Activated CD8-positive, alpha-beta memory T cell treated with anti-CD3 and anti-CD28 coated beads, Interleukin-2, amount 50 U/mL, for 48 hours (primary cell): ENCODE measurements at places on chromosomes 1 and 21.

- no peak for DNase-seq
Observed at GRCh38 chr1:225933072-225933471, 7.9 kb downstream of the LEFTY2 start.

DNA sequence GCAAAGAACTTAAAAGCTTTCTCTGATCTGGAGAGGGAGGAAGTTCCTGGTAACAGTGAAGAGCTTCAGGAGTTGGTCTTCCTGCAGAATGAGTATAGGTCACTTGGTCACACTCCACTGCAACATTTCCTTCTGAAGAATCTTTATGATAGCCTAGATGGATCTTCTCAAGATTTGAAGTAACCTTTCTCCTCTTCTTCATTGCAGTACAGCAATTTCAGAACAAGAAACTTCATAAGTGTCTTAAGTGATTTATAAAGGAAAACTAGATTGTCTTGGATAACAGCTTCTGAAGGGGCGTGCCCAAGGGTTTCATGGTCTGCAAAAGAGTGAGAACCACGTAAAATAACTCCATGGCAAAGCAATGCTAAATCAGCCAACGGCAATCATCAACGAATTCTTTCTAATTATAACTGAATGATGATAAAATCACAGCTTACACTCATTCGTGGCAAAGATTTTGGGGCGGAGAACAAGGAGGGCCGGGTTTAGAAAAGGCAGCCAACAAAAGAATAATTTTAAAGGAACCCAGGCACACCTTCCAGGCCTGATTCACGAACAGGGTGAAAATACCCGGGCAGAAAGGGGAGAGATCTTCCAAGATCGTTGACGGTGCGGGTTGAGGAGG lies 53.9 kb upstream of the ASPM start:
- DNase-seq = no peak

- DNase-seq = no peak
Observed at GRCh38 chr1:42830631-42831030, 13.4 kb upstream of the SVBP start.

DNA sequence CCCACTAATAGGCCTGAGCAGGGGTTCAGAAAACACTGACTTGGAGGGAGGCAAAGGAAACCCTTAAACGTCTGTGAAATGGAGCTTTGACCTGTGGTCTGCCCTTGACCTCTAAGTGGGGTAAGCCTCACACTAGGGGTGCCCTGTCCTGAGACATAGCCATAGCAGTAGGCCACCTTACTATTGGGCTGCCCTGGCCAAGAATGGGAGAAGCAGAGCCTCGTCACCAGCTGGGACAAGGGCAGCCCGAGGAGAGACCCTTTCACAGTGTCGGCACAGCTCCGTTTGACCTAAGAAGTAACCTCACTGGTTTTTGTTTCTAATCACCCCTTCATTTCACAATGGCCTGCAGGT lies 26.4 kb upstream of the IFNAR2 start:
- DNase-seq = no peak

DNA sequence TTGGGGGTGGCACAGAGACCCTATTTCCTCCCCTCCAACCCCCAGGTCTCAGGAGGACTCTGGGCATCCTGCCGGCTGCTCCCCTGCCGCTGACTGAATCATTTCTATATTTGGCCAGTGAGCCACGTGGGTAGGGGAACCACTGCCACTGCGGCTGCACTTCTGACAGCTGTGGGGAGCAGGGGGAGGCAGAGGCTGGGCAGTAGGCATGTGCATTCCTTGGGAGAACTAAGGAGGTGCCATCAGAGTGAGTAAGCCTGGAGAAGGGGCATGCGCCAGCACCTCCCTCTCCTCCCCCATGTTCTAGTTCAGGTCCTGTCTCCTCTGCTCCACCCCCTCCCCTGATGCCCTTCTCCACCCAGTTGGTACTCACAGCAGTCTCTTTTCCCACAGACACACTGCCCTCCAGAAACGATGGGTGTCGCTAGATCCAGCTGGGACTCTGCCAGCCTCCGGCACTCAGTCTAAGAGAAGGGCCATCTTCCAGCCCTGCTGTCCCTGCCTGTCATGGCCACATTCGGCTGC lies 12.0 kb downstream of the PPFIA4 start:
- DNase-seq = no peak

GRCh38 chr1:94636624-94637023 lies 95.1 kb upstream of the F3 start:
- DNase-seq = no peak

GRCh38 chr1:51526248-51526647 lies 7.2 kb upstream of the EPS15 start:
- DNase-seq = no peak

DNA sequence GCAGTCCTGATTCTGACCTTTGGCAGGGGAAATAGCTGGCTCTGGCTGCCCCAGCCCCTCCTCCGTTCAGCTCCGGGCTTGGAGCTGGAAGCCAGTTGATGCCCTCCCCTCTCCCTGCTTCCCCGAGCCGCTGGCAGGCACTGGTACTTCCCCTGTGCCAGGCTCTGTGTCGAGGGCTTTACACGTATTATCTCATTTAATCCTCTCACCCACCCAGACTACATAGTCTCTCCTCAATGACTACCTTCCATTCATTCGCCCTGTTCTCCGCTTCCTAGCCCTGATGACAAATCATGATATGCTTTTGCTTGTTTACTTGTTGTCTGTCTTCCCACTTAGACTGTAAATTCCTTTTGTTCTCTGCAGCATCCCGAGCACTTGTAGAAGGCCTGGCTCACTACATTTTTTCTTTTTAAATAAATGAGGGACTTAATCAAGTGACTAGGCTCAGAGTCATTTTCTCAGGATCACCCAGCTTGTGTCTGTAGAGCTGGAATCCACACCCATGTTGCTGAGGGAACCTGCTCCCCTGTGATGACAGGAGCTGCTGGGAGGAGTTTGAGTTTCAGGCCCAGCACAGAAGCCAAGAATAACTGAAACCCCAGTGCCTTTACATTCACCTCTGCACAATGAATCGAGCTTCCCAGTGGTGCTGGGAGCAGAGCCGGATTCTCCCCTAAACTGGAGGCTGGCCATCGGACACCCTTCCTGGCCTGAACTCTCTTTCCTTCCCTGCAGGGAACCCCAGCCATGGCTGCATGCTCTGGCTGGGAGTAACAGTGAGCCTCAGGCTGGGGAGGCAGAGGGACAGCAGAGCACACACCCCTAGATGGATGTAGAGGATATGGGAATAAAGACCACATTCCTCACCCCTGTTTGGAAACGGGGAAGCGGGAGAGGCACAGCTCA lies 58.3 kb downstream of the UBIAD1 start:
- DNase-seq = no peak

GRCh38 chr1:39859859-39860812 lies 23.2 kb downstream of the TRIT1 start:
- no peak for DNase-seq

- no peak for DNase-seq
Observed at GRCh38 chr1:93827633-93828366, 51.2 kb downstream of the DNTTIP2 start.

- DNase-seq = no peak
Observed at GRCh38 chr21:35395728-35396127, 346.6 kb upstream of the RUNX1 start.

DNA sequence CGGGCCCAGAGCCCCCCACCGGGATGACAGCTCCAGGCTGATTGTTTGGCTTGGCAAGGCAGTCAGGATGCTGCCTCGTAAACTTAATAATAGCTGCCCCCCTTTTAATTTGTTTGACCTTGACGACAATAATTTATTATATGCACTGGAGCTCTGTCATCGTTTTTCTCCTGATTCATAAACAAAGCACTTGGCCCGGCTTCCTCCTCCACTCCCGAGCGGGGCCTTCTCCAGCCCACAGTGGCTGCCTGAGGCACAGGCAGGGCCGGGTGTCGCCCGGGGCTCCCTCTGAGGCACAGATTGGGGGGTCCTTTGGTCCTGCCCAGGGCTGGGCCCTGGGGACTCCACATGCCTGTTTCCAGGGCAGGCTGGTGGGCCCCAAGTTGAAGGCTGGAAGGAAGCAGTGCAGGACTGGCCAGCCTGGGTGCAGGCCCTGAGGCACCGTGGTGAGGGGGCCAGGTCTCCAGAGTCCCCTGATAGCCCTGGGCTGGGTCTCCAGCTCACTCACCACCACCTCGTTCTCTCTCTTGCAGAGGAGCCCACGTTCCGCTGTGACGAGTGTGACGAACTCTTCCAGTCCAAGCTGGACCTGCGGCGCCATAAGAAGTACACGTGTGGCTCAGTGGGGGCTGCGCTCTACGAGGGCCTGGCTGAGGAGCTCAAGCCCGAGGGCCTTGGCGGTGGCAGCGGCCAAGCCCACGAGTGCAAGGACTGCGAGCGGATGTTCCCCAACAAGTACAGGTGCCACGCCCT lies 52.0 kb upstream of the ARHGEF16 start:
- no peak for DNase-seq

DNA sequence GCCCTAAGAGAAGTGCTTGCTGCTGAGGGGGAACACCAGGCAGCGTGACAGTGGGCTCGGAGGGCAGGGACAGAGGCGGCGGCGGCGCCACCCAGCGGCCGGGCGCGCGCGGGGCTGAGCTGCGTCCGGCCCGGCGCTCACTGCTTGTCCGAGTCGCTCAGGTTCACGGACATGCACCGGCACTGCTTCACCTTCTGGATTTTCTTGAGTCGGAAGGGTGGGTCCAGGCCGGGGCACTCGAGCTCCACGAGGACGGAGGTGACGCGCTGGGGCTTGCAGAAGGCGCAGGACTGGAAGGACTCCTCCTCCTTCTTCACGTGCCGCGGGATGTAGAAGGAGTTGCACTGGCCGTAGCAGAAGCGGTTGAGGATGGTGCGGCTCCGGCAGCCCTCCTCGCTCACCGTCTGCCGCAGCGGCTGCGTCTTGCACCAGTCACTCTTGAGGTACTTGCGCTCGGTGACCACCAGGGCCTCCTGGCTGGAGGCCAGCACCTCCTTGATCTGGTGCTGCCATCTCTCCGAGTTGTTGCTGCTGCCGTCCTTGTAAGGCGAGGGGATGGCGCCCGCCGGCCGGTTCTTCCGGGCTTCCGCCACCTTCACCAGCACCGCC lies 119.0 kb downstream of the GREM2 start:
- DNase-seq = no peak

GRCh38 chr1:203682473-203683383 lies 56.1 kb downstream of the ATP2B4 start:
- DNase-seq = peak; percentile 65

DNA sequence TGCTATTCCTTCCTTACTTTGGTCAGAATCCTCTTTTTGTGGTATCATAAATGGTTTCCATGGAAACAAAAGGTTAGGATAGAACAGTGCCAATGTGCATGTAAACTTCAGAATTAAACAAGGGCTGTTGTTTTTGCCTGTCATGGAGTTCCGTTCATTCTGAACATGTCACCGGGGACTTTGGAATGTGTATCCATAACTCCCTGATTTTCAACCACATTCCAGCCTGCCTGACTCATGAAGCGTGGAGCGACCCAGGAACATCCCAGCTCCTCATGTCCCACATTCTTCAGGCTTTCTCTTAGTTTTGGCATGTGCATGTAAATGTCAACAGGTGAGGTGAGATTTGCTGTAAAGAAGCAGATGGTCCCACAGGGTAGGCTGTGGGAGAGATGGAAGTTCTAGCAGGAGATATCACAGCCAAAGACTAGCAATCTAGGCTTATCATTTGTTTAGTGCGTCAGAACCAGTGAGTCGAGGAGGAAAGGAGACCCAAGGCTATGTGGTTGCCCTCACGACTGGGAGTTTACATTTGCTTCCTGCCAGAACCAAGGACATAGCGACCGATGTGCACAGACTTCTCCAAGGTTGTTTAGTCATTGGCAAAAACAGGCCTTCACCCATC lies 23.0 kb upstream of the DNAJC11 start:
- DNase-seq = no peak

GRCh38 chr1:82695443-82695842 lies 894.7 kb downstream of the ADGRL2 start:
- no peak for DNase-seq

GRCh38 chr1:228734881-228735801 lies at the start of gene RHOU:
TSS of gene RHOU (plus strand) at chr1:228735479. CDS start at chr1:228735743, 264 bp downstream.
- DNase-seq = peak; percentile 84

- no peak for DNase-seq
Observed at GRCh38 chr21:35206141-35207125, 157.3 kb upstream of the RUNX1 start.

DNA sequence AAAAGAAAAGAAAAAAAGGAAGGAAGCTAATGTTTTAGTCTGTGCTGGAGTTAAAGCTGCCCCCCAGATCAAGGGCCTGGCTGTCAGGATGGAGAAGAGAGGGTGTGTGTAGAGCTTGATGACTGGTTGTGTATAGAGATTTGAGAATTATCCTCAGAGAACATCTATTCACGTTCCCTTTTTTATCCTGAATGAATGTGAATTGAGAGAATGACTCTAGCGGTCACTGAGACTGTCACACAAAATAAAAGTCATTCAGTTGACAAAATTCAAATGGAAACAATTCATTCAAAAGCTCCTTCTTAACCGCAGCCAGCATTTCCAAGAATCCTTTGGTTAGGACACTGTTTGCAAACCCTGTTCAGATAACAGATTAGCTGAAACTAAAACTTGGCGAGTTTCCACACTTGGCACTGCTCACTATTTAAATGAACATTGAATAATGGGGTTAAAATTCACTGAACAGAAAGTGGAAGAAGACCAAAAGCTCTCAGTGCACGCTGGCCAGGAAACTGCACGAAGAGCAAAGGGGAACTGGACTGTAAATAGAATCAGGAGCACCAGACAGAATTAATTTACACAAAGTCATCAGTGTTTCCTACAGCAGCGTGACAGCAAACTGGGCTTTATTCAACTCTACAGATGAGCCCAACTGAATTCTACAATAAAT lies 13.6 kb upstream of the FAM89A start:
- DNase-seq = no peak

- no peak for DNase-seq
Observed at GRCh38 chr21:41743321-41744027, 23.4 kb downstream of the RIPK4 start.

DNA sequence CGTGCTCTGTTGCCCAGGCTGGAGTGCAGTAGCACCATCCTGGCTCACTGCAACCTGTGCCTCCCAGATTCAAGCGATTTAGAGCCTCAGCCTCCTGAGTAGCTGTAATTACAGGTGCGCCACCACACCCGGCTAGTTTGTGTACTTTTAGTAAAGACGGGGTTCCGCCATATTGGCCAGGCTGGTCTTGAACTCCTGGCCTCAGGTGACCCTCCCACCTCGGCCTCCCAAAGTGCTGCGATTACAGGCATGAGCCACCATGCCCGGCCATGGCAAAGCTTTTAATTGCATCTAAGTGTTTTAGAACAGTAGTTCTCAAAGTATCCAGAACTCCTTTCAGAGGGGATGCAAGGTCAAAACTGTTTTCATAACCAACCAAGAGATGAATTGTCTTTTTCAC lies 25.1 kb upstream of the IFNGR2 start:
- DNase-seq = no peak

GRCh38 chr1:111620441-111620971 lies 917 bp downstream of the RAP1A start:
- no peak for DNase-seq

DNA sequence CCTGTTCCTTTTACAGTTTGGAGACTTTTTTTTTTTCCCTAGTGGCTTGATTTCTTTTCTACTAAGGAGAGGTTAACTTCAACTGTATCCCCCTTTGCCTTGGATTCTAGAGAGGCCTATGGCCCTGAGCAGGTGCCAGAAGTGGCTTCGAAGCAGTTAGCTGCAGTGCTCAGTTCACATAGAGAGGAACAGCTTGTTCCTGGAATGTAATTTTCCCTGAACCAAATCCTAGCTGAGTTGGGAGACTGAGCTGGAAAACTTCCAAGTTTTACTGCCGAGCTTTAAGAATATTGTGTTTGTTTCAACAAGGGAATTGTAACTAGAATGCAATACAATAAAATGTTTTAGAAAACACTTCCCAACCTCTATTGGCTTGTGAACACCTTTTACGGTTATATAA lies 17.5 kb downstream of the RD3 start:
- DNase-seq = no peak

- peak; percentile 75 for DNase-seq
Observed at GRCh38 chr1:223230161-223230881, 87.3 kb upstream of the TLR5 start.
